Neural crest cell (in vitro differentiated cells): ENCODE measurements at places on chromosomes 2 and 18.

DNA sequence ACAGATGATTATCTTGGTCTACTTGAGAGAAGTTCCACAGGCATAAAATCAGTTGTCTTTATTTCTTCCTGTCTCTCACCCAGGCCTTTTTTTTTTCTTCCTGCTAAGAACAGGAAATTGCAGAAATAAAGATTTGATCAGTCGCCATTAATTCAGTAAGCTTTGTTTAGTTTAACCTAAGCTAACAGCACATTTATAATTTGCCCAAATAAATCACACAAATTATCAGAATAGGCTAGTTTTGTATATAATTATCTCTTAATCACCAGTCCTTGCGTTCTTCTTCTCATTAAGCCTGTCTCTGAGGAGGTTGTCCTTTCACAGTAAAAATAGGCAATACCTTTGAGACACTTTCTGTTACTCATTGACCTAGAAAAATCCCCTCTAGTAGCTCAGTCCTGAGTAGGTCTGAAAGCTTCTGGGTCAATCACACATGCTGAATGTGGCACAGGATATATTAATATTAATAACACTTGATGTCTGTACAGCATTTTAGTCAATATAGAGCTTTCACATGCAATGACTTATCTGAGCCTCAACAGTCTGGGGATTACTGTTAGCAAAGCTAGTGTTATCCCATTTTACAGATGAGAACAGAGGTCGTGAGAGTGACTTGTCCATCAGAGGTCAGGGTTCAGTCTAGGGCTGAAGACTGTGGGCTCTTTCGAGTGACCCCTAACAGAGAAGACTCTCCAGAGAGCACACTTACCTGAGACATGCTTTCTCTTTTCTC lies 11.2 kb upstream of the STK17B start:
- no peak for DNase-seq

DNA sequence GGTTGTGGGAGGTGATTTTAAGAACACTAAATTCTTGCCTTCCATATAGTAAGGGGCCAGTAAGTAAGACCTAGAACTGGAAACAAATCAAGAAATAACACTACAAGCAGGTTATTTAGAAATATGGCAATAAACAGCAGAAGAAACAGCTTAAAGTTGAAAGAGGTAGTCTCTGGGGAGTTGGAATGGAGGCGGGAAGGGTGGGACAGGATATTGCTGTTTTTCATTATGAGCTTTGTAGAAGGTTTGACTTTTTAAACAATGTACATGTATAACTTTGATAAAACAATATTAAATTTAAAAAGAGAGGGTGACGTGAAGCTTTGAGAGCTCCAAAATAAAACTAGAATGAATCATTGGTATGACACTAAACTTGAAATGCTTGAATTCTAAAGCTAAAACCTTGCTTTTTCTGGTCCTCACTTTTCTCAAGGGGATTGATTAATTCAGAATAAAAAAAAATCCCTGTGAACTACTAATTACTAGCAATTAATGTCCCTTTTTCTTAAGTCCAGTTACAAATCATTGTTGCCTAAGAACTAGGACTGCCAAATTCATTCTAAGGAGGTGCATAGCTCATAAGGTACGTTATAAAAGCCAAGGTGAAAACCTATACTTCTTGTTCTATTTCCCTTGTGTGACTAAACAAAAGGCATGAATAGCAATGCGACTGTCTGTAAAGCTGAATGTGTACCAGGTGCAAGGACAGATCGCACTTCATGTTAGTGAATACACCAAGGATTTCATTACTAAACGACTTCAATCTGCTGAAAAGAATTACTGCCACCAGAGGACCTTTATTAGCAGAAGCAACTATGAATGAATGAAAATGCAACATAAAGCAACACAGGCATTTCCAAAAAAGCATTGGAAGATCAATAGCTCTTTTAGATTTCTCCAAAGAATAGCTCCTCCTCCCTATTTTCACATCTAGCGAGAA lies 177.5 kb downstream of the RBM43 start:
- DNase-seq, result no peak

GRCh38 chr2:219086196-219086595 lies 25.5 kb upstream of the IHH start:
- DNase-seq, result no peak

DNA sequence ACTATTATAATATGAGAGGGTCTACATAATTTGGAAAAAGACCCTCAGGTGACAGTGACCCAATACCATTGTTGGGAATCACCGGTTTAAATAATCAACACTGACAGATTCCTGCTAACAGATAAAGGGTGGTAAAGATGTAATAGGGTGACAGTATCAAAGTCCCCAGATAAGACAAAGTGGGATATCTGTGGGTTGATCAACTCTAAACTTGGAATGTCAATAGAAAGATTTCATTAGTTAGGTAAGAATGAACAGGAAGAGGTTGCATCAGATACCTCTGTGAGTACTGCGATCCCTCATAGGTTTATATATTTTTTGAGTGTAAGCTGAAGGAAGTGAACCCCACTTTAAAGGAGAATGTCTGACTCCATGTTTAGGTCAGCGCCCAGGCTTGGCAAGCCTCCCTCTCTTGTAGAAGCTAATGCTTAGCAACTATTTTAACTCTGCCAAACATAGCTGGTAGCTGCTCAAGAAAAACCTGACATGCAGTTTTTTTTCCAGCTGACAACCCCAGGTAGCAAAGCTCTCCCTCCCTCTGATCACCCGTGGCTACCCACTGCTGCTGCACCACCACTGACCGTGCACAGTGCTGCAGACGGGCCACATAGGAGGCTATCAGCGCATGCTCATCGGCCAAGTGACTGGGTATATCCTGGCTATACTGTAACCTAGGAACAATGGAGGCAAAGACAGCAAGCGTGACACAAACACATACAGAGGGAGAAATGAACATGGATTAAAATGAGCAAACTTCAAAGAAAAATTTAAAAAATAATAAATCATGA lies 113.3 kb upstream of the DNMT3A start:
- no peak for DNase-seq

DNA sequence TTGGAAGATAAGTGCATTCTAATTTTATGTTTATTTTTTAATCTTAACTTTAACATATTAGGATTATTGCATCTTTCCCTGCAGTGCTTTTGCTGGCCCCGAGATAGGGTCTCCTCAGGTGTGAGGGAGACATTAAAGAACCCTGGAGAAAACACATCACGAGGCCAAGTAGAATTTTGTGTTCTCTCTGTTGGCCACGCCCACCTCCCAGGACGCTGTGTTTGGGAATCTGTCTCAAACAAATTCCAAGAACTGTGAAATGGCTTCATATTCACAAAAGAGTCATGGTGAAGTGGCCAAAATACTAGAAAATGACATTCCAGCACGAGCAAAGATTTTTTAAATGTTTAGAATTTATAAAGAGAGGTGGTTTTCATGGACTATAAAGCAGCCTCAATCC lies 27.3 kb downstream of the RNF144A start:
- no peak for DNase-seq

- no peak for DNase-seq
These were observed 171.6 kb downstream of the PLCL1 start for GRCh38 chr2:197975931-197976519.

DNA sequence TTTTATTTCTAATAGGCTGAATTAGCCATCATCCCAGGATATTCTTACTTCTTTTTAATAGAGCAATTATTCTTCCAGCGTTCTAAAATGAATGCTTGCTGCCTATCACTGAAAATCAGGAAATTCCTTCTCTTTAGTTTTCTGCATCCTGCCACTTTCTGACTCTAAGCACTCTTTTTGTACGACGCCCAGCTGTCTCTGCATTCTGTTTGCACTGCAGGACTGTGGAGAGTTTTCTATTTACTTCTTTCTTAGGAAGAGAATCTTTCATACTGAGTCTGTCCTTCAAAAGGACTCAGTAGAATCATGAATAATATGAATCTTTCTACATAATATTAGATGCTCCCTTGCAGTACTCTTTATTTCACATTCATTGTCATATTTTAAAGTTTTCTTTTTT lies 360.4 kb upstream of the DSEL start:
- DNase-seq, result no peak
